Effector memory CD8-positive, alpha-beta T cell (primary cell): ENCODE measurements at places on chromosomes 12 and 14.

DNA sequence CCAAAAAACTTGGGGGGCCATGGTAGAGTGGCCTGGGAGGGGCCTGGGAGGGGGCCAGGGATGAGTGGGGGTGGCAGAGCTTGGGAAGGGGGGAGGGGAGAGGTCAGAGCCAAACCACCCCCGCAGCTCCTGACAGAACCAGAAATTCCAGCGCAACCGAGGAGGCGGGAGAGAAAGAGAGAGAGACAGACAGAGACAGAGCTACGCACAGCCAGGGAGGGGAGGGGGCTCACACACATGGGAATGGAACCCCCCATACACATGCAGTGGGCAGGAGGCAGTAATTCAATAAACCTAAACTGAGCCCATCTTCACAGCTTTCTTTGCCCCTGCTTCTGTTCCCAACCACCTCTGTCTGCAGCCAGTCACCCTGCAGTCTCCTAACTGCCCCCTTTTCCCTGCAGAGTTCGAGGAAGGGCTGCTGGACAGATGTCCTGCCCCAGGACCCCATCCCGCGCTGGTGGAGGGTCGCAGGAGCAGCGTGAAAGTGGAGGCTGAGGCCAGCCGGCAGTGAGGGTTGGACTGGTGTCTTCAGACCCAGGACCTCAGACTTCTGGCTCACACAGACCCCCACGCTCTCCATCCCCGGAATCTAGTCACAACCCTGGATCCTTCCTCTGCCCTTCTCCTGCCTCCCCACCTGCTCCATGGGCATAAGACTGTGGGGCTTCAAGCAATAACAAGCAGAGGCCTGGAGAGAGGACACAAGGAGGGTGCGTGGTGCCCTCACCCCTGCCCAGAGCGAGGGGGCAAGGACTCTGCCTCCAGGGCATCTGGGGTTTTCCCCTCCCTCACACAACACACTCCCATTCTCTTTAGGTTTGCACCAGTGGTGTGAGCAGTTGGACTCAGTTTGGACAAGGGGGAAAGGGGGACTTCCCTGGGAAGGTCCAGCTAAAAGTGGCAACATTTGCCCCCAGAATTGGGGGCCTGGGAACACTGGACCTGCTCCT, 5.6 kb downstream of the NAB2 start:
- no peak for DNase-seq

GRCh38 chr12:27585739-27586265, 61.8 kb downstream of the PPFIBP1 start:
- no peak for DNase-seq

DNA sequence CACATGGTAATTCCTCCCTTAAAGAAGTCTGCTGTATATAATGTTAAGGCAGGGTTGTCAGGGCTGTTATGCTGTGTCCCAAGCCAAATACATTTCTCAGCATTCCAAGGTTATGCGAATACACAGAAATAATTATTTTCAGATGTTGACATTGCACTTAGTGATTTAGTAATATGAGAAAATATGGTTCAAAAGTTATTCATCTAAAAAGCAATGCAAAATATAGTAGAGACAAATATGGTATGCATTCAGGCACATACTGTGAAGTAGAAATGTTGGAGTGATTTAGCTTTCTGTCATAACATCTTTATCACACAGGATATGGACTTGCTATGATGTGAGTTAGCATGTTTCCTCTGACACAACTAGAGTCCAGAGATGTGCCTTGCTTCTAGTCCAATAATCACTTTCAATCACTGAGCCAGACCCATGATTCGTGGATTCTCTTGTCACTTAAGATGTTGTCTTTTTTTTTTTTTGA, 70.0 kb downstream of the PDE3A start:
- DNase-seq: no peak

DNA sequence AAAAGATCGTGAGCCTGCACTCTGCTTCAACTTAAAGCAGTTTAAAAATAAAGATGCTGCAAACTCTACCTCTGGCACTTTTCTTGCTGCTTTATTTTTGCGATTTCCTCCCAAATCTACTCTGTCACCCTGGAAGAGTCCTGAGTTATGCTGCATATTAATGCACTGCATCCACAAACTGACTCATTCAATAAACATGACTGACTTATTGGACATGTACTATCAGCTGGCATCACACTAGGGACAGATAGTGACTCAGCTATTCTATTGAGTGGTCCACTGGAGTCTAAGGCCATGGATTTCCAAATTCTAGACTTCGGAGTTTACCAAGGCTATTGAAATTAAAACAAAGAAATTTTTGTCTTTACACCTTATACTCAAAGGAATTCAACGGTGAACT, 90.7 kb upstream of the PTPRR start:
- DNase-seq: no peak

GRCh38 chr12:95787274-95787818, 3.2 kb downstream of the NTN4 start:
- DNase-seq: no peak

- DNase-seq: no peak
Measured at GRCh38 chr12:48351022-48351708, 446 bp upstream of the ZNF641 start.

- no peak for DNase-seq
Measured at GRCh38 chr12:12693111-12693671, 2.8 kb downstream of the GPR19 start.

GRCh38 chr14:104547998-104548700, 31.4 kb upstream of the C14orf180 start:
- no peak for DNase-seq

DNA sequence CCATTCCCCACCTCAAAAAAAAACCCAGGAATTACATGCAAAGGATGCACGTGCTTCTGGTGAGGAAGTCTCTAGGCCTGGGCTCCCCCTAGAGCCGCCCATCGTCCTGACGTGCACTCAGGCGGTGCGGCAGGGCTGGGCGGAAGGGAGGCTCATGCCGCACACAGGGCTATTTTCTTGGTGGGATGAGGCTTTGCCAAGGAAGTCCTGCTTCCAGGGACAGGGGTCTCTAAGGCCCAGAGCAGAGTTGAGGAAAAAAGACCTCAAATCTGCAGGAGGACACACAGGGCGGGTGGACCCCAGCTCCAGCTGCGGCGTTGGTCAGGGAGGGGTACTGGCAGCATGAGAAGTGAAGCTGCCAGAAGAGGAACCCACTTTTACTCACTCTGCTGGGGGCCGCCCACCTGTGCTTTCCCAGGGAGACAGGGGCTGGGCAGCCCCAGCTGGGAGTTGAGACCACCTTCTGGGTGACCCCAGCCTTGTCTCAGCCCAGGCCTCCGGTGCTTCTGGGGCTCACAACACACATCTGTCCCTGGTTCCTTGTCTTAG, 4.2 kb downstream of the RHOF start:
- DNase-seq: no peak

DNA sequence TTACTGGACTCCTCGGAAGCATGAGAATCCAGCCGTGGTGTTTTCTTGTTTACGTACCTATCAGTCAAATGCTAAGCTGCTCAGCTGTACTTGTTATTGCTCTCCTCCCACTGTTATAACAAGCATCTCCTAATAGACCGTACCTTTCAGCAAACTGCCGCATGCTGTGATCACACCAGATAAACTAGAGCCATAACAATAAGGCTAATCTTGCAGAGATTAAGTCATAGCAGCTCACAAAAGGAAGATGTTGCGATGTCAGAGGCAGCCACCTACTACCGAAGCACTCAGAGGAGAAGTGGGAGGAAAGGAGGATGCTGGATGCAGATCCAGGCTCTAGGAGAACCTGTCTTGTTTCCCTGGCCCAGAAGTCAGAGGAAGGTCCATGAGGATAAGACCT, 196.0 kb downstream of the GALC start:
- DNase-seq: no peak
